Naive thymus-derived CD8-positive, alpha-beta T cell (primary cell): ENCODE measurements at places on chromosomes 7 and 10. TPM values are rescaled to one million over a fixed set of nuclear protein-coding genes. Genes with fewer than 3 reads are reported as not detected.

DNA sequence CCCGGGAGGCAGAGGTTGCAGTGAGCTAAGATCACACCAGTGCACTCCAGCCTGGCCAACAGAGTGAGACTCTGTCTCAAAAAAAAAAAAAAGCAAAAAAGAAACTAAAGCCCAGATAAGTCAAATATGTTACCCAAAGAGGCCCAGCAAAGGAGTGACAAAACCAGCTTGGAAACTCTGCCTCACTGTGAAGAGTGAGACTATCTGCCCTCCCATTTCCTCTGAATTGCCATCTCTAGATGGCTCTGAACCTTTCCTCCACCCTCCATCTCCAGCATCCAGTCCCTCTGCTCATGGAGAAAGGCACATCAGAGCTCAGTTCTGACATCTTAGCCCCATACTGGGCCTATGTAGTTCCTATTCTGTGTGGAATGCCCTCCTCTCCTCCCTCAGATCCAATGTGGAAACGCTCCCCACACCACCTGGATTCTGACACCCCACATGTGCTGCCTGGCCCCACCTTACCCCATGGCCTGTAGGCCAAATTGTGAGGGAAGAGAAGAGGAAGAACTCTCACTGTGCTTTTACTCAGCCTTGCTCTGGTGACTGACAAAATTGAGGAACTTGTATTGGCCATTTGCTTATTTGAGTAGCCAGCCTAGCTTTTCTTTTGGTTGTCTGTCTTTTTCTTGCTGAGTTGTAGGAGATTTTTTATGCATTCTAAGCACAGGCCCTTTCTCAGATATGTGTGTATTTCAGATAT lies 18.0 kb upstream of the NUDCD3 start:
- peaks cover 17% of the 10 kb centered on the region for H3K36me3 ChIP-seq
- no peak overlapping the region for H3K27ac ChIP-seq
- no peak overlapping the region for H3K4me3 ChIP-seq
- no peaks in the 10 kb centered on the region for H3K27me3 ChIP-seq
- H3K4me1 ChIP-seq = no peaks in the 10 kb centered on the region
- DNase-seq = no peak

DNA sequence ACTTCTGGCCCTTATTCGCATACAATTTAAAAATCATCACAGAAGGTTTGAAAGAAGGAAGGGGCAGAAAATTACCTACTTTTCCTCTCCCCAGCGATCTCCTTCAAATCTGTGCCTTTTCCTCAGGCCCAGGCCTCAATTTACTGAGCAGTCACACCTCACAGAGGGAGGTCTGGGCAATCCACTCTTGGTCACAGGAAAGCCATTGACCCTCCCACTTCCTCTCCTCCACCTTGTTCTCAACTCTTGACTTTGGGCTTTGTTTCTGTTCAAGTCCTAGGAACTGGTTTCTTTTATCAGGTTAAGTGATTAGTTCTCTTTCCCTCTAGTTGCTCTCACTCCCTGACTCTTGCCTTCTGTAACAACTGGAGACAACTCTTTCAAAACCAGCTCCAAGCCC lies 37.0 kb upstream of the ATRNL1 start:
- DNase-seq = no peak
- H3K27ac ChIP-seq = no peak overlapping the region
- peaks cover 8% of the 10 kb centered on the region for H3K27me3 ChIP-seq
- no peaks in the 10 kb centered on the region for H3K36me3 ChIP-seq

LRRC17 gene
- total RNA-seq = not detected

AKR1C1 gene
- 3.4 TPM for total RNA-seq

DNA sequence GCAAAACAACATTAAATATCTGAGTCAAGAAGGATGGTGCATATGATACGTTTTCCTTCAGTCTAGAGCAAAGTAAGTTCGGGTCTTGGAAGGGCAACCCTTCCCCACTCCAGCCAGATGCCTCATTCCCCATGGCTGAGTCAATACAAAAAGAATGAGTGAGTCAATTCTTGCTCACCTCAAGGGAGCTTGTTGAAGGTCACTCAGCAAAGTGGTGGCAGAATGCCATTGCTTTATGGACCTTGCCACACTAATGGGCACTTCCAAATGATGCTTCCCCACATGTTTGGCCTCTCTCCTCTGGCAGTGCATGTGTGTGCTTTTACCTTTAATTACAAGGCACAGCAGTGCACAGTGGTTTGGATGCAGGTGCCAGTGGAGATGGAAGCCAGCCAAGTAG lies 296.5 kb downstream of the SORCS3 start:
- no peak for DNase-seq
- H3K27me3 ChIP-seq = no peaks in the 10 kb centered on the region
- no peak overlapping the region for H3K27ac ChIP-seq
- peaks cover 20% of the 10 kb centered on the region for H3K4me1 ChIP-seq
- H3K4me3 ChIP-seq = no peak overlapping the region

- peaks cover 40% of the 10 kb centered on the region for H3K4me1 ChIP-seq
- peak; percentile 41 for DNase-seq
- H3K27me3 ChIP-seq = no peaks in the 10 kb centered on the region
Measured at GRCh38 chr7:130491841-130492522, at the start of gene MEST. TSS of gene MEST (plus strand) at chr7:130492085. CDS start at chr7:130492314, 229 bp downstream.

DNA sequence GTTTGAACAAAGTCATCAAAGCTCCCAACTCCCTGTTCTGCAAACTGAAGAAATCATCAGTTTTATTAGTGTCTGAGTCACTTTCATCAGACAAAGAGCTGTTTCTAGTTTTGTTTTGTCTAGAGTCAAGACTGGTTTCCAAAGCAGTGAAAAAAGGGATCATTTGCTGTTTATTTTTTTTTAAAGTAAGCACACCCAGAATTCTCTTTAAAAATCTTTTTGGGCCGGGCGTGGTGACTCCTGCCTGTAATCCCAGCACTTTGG lies 972.0 kb upstream of the CELF2 start:
- H3K4me1 ChIP-seq = no peaks in the 10 kb centered on the region
- peaks cover under 1% of the 10 kb centered on the region for H3K27me3 ChIP-seq
- H3K36me3 ChIP-seq = no peaks in the 10 kb centered on the region
- no peak overlapping the region for H3K4me3 ChIP-seq
- no peak overlapping the region for H3K27ac ChIP-seq
